Cortex of kidney (tissue), 1 donor: ENCODE measurements at places on chromosomes 4 and X.

DNA sequence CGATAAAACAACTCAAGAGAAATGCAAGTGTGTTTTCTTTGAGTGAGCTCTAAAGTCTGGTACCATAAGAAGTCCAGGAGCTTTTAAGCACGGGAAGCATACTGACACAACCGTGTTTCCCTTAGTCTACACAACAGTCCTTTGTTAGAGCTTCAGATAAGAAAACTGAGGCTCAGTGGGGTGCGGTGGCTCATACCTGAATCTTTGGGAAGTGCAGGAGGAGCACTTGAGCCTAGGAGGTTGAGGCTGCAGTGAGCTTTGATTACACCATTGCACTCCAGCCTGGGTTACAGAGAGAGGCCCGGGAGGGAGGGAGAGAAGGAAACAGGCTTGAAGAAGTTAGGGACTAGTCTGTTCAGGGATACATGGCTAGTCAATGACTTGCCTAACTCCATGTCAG is 21.9 kb downstream of the LEF1 start:
- DNase-seq = no peak

DNA sequence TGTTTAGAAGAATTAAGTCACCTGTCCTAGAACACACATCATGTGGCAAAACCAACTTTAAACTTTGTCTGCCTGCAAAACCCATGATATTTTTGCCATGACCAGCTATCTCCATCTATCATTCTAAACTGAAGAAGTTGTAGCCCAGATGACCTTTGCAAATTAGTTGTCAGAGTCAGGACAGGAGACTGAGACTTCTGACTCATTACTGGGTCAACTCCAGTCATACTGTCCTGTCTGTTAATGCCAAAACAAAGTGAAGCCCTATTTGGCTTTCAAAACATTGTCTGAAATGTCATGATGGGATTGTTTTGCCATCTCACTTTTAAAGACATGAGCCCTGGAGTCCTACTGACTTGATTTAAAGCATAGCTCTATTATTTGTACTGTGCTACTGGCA is 365.7 kb upstream of the CPEB2 start:
- DNase-seq = no peak

GRCh38 chrX:134174273-134174660 is 62.7 kb upstream of the CCDC160 start:
- DNase-seq = no peak

DNA sequence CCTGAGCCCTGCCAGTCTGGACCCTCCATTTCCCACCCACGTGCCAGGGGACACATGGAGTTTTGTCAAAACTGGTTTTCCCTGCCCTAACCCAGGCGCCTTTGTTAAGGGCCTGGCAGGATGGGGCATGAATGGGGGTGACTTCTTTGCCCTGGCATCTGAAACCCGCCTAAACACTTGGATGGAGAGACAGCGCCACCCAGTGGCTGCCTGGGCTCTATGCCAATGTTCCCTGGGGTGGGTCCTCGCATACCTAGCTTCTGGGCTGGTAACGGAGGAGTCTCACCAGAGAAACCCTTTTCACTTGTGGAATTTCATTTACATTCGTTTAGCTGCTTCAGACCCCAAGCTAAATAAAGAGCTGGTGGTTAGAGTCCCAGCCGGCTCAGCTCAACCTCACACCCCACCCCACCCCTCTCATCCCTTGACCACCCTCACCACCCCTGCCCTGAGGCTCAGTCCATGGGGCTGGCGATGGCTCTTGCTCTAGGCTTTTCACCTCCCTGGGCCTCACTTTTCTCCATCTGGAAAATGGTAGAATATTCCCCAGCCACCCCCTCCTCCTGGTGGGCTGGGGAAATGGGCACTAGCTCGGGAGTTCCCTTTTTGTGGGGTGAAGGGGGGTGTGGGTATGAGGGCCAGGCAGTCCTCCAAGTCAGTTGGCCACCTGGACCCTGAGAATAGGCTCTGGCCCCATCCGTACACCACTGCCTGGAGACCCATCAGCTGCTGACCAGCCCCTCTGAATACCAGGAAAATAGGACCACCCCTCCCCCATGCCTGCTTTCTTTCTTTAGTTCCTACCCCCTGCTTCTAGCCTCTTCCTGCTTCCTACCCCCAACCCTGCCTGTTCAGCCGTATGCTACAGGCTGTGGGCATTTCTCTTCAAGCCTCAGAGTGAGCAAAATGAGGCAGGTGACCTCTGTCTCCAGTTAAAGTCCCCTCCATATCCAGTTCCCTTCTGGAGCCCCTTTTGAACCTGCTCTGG is 57.1 kb upstream of the PJA1 start:
- DNase-seq = no peak

DNA sequence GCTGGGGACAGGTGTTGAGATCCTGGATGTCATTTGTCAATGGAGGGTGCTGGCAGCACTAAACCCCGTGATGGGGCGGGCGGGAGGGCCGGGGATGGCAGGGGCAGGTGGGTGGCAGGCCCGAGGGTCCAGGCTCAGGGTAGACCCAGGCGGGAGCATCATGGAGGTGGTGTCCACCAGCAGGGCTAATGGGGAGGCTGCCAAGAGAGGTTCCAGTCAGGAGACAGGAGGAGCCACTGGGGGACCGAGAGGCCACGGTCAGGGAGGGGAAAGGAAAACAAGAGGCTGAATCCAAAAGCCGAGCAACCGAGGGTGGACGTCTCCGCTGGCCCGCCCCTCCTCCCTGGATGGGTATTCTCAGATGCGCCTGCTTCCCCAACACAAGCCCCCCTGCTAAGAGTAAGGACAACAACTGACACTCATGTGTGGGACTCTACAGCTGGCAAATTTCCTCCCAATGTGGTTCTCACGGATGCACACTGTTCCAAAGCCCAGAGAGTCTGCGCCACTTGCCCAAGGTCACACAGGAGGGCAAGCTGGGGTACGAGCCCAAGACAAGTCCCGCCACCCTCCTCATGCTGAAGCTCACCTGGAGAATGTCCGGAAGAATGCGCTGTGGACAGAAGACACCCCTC is 132.0 kb downstream of the CPZ start:
- DNase-seq = no peak

GRCh38 chr4:27779827-27780226 is 919.2 kb downstream of the STIM2 start:
- DNase-seq = no peak

DNA sequence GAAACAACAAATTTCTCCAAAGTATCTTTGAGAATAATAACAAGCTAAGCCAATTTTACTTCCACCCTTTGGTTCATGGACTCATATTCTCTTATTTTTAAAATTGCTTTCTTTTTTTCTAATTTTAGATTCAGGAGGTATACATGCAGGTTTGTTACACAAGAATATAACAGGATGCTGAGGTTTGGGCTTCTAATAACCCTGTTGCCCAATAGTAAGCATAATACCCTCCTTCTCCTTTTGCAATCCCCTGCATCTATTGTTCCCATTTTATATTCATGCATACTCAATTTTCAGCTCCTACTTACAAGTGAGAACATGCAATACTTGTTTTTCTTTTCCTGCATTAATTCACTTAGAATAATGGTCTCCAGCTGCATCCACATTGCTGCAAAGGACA is 202.3 kb upstream of the FSTL5 start:
- no peak for DNase-seq

GRCh38 chr4:26785810-26786209 is 74.8 kb upstream of the STIM2 start:
- DNase-seq = no peak

DNA sequence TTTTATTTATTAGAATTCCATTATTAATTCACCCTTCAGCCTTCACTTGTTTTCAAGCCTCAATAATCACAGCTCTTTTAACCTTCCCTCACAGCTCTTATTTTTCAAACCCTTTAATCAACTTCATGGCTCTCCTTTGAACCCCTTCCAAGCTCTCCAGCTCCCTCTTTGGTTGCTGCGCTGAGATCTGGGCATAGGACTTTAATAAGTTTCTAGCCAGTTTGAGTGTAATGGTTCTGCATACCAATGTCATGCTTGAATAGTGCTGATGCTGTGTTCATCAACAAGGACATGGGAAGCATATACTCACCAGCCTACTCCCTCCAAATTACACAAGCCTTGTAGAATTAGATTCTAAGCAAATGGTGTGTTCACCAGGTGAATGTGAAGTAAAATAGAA is 3.5 kb upstream of the RNF212 start:
- DNase-seq = no peak

DNA sequence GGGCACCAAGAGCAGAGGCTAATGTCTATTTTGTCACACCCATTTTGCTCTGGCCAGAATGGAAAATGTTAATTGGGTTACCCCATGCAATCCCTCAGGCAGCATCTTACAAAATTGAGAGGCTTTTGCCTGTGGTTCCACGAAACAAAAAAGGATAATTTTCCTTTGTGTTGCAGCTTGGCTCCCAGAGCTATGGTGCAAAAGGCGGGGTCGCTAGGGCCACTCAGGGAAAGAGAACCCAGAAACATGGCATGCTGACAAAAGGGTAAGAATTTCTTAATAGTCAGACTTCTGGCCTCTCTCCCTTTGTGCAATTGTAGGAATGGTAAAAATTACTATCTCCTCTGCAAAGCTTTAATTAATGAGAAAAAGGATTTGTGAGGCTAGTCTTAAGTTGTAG is 119.6 kb upstream of the BANK1 start:
- no peak for DNase-seq

DNA sequence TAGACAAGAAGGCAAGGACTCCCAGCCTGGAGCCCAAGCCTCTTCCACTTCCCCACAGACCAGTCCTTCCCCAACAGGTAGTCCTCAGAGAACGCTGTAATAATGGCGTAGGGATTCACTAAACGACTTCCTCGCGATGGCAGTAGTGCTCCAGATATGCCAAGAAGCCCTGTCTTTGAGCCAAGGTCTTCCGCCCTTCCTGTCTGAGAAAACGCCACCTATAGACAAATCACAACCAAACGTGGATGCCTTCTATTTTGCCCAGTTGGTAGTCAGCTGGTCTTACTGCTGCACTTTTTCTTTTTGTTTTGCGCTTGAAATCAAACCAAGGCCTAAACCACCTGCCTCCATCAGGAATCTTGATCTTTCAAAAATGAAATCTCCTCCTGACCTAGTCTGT is 203.3 kb downstream of the OR13H1 start:
- no peak for DNase-seq

GRCh38 chrX:125322431-125322830 is 2.8 kb downstream of the TEX13C start:
- no peak for DNase-seq
